ENCODE measurements at places on chromosomes 3 and 15.

GRCh38 chr3:31182661-31183060, 288.2 kb upstream of the GADL1 start:
- no peak for DNase-seq

GRCh38 chr3:145854499-145854898, 306.5 kb downstream of the PLOD2 start:
- DNase-seq = no peak

DNA sequence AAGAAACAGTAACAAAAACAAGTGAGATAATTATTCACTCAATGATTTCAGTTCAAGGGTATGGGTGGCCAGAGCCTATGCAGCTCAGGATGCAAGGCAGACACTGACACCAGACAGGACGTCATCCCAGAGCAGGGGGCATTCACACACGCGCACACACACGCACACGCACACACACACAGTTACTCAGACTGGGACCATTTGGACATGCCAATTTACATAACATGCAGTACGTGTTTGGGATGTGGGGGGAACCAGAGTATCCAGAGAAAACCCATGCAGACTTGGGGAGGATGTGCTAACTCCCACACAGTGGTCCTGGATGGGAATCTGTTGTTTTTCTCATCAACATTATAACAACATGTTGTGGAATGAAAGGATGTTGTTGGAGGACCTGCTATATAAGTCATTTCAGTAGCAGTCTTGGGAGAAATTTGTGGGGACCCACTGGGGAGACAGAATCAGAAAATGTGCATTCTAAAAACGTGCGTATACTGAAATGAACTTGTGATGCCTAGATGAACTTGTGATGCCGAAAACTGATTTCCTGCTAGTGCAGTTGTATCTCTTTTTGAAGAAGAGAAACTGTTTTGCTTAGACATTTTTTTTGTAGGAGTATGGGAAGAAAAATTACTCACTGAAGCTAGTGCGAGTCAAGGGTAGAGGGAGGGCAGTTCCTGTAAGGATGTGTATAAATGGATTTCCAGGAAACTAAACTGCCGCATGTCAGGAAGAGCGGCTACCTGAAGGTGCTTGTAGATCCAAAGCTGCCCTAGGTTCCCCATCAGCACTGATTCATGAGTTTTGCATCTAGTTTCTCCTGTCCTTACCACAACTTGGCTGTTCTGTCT, 25.2 kb downstream of the CD200 start:
- no peak for DNase-seq

- DNase-seq = no peak
These were observed 148.5 kb upstream of the ICE2 start for GRCh38 chr15:60627298-60627943.

GRCh38 chr3:128488636-128488990, 4.4 kb downstream of the GATA2 start:
- peak; percentile 24 for DNase-seq

DNA sequence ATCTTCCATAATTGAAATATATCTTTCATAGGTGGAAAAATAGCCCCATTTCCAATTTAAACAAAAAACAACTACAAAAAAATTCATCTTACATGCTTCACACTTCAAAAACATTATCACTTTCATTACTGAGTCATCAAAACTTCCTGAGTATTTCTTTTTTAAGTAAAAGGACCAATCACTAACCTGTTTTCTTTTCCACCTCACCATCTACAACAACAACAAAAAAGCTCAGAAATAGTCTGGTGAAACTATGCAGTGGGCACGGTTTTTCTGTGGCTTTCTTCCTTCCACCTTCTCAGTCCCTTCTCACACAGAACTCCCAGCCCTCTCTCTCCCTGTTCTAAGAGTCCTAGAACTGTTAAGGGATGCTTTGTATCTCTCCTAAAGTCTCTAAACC, 20.3 kb upstream of the TNIK start:
- no peak for DNase-seq

GRCh38 chr15:89857673-89858072, 36.1 kb downstream of the AP3S2 start:
- no peak for DNase-seq

DNA sequence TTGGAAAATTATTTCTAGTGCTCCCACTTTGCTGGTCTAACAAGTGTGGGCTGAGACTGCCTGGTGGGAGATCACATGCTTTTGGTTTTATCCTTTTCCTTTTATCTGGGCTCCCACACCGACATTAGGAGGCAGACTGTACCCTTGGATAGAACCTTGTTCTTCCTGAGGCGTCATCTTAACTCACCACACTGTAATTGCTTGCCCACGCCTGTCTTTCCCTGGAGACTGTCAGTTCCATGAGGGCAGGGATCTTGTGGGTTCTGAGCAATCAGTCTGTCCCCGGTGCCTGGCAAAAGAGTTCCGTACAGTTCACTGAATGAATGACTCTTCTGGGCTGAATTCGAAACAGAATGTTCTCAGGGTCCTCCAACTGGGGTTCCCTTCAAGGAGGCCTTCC, 124.6 kb upstream of the ABHD17C start:
- no peak for DNase-seq

DNA sequence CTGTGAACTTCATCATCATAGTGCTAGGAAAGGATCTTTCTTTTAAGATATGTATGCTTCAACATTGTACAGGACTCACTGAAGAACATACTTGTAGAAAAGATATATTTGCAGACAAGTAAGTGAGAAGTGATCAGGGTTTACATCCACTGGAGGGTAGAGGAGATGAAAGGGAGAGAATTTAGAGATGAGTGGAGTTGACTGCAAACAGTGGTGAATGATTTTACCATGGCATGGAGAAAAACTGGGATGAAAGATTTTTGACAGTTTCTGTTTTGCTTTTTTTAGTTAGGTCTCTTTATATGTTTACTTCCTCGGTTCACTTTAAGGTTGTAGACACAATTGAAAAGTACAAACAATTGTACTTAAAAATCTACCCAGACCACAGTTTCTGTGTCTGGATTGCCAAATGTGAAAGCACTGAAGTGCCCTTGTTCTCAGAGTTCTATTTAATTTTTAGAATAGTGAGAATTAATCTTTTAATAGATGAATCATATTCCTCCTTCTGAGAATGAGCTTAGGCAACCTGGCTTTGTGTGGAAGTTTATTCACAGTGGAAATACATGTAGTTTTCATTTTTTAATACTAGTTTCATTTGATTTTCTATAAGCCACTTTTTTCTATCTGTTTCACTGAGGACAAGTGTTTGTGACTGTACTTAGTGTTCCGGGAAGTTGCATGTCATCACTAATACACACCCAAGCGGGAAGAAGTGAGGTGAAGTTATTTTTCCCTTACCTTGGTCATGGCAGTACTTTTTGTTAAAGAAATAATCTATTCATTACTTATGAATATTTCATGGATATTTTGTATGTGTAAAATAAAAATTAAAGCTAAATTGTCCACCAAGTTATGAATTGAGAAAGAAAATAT, 1.8 kb upstream of the GPR171 start:
- no peak for DNase-seq

GRCh38 chr3:25468866-25469319, 40.8 kb downstream of the RARB start:
- DNase-seq = no peak

- DNase-seq = no peak
These were observed 195.6 kb downstream of the TCF12 start for GRCh38 chr15:57114070-57114469.

GRCh38 chr3:146164971-146165769, 4.2 kb upstream of the PLOD2 start:
- no peak for DNase-seq

DNA sequence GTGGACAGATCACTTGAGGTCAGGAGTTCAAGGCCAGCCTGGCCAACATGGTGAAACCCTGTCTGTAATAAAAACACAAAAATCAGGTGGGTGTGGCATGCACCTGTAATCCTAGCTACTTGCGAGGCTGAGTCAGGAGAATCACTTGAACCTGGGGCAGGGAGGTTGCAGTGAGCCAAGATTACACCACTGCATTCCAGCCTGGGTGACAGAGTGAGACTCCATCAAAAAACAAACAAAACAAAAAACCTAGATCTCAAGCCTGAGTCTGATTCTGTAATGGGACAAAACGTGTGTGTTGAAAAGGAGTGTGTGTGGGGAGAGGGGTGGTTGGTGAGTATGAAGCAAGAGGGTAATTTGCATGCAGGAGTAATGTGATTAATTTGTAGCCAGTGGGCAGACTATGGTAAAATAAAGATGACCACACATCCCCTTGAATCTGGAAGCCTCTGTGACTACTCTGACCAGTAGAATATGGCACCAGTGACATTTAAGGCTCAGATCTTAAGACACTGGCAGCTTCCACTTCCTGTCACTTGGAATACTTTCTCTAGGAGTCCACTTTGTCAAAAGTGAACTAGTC, 18.4 kb upstream of the OPA1 start:
- DNase-seq = no peak

DNA sequence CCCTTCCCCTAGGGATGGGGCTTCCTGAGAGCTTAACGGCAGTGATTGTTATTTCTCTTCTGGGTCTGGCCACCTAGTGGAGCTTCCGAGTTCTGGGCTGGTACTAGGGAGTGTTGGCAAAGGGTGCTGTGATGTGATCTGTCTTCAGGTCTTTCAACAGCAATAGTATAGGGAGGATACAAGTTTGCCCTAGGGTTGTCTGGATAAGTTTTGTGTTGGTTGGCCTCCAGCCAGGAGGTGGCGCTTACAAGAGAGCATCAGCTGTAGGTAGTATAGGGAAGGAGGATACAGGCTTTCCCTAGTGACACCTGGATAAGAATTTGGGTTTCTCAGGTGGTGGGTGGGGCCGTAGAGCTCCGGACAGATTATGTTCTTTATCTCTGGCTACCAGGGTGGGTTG, 19.2 kb upstream of the CPOX start:
- DNase-seq = no peak

GRCh38 chr3:59267021-59267420, 217.2 kb upstream of the CFAP20DC start:
- DNase-seq = no peak

DNA sequence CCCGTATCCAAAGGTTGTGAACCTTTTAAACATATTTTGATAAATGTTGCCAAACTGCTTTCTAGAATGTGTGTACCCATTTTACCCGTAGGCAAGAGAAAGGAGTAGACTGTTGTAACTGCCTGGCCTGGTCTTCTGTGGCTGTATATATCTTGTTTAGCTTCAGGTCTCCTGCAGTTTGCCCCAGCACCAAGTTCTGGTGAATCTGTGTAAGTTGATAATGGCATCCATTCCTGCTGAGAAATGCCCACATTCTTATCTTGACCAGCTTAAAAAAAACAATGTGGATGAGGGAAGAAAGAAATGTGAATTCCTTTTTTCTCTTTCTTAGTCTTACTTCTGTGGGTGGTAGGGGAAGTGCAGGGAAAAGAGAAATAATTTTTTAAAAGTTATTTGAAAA, 53.3 kb upstream of the TLE3 start:
- no peak for DNase-seq

- DNase-seq = no peak
These were observed 78.3 kb downstream of the NAALADL2 start for GRCh38 chr3:174937478-174937877.

DNA sequence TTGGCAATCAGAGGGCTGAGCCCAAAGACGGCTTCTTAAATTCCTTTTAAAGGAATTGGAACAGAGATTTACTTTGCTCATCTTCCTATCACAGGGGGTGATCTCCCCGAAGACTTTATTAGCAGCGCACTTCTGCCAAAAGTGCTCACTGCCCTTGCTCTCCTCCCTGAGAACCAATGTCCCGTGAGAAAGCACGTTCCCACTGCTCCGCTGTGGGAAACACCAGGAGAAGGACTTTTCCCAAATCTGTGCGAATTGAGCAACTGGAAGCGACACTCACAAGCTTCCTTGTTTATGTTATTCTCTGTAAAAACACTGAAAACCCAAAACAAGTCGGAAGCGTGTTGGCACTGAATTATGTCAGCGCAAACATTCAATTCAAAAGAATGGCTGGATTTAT, 670.8 kb upstream of the NR2F2 start:
- DNase-seq = no peak

GRCh38 chr3:38127611-38128302, 9.2 kb downstream of the ACAA1 start:
- DNase-seq = no peak

GRCh38 chr3:193052354-193053045, 134.8 kb upstream of the MB21D2 start:
- DNase-seq = no peak

DNA sequence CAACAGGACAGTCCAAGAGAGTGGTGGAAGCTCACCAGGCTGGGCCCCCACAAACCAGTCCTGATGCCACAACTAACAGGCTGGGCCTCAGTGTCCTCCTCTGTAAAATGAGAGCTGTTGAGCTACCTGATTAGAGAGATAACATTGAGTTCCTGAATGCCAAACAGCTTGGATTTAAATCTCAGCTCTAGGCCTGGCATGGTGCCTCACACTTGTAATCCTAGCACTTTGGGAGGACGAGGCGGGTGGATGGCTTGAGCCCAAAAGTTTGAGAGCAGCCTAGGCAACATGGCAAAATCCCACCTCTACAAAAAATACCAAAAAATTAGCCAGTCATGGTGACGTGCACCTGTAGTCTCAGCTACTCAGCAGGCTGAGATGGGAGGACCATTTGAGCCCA, 20.1 kb upstream of the TMCC1 start:
- no peak for DNase-seq

- peak; percentile 54 for DNase-seq
These were observed at the start of gene FAM81A for GRCh38 chr15:59437817-59438624. TSS of gene FAM81A (plus strand) at chr15:59438186. CDS start at chr15:59458627, 20,441 bp downstream.

GRCh38 chr3:135837977-135838631, 127.4 kb upstream of the PPP2R3A start:
- DNase-seq = no peak

- DNase-seq = no peak
These were observed 51.8 kb downstream of the CHST2 start for GRCh38 chr3:143171141-143171980.

GRCh38 chr3:154224366-154224765, 99.9 kb downstream of the DHX36 start:
- DNase-seq = no peak

DNA sequence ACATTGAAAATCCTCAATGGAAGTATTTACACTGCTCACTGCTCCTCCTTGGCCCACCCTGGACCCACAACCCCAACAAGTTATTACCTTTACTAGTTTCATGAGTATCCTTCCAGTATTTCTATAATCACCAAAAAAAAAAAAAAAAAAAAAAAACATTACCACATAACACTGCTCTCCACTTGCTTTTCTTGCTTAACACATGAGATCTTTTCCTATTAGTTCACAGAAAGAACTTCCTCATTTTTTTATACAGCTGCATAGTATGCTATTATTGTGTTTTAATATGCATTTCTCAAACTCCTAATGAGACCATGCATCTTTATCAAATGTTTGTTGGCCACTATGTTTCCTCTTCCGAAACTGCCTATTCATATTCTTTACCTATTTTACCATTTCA, 14.6 kb downstream of the GABPB1 start:
- no peak for DNase-seq

- DNase-seq = no peak
These were observed 56.2 kb downstream of the ABHD2 start for GRCh38 chr15:89144491-89144890.

GRCh38 chr3:116046350-116046749, 398.9 kb downstream of the LSAMP start:
- DNase-seq = no peak
